Left hindlimb (tissue), 1 donor: ENCODE measurements at places on chromosomes 2 and 18.

DNA sequence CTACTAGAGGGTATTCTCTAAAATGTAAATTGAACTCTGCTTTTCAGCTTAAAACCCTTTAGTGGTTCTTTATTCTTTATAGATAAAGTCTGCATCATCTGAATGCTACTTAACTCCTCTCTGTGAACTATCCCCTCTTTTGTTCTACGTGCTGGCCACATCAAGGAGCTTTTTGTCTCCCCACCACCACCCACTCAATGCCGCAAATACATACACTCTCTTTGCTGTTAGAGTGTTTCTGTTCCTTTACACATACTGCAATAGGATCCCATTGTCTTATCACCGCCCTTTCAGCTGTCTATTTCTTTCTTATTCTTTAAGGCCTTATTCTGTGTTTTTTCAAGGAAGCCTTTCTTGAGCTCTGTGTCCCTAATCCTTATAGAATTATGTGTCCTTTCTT lies 83.3 kb downstream of the EML4 start:
- no peak for DNase-seq

GRCh38 chr2:234165421-234165820 lies 114.9 kb downstream of the SPP2 start:
- peak; percentile 38 for DNase-seq

DNA sequence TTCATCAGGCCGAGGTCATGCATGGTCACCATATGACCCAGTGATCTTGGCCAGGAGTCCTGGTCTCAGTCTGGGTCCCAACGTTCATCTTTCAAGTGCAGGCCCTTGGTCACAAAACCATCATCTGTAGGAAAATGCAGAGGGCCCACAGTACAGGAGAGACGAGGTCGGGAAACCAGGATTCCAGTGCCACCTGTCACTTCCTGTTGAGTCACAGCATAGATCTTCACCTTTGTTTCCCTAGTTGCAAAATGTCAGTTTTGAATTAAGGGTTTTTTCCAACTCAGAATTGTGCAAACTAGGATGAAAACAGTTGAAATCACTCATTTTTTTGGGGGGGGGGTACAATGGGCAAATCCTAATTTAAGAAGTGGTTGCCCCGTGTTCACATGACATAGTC lies 162.2 kb downstream of the INSIG2 start:
- DNase-seq, result no peak

DNA sequence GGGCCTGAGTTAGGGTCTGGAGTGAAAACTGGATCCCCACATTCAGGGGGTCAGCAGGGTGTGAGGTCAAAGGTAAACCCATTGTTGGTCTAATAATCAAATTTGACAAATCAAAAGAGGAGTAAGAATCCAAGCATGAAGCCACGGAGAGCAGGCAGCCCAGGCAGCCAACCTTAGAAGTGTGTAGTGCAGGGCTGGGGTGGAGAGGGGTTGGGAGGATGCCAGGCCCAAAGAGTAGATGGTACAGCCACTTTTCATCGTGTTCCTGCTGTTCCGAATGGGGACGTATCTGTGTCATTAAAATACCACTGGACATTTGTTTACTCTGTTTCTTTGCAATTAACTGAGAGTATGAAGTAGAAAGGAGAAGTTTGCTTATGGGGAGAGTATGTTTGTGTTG lies 16.5 kb upstream of the SPTBN1 start:
- no peak for DNase-seq

- DNase-seq, result no peak
Observed at GRCh38 chr2:180040146-180040925, 33.2 kb upstream of the CWC22 start.

GRCh38 chr2:86335865-86336674 lies 1.4 kb downstream of the REEP1 start:
- no peak for DNase-seq

DNA sequence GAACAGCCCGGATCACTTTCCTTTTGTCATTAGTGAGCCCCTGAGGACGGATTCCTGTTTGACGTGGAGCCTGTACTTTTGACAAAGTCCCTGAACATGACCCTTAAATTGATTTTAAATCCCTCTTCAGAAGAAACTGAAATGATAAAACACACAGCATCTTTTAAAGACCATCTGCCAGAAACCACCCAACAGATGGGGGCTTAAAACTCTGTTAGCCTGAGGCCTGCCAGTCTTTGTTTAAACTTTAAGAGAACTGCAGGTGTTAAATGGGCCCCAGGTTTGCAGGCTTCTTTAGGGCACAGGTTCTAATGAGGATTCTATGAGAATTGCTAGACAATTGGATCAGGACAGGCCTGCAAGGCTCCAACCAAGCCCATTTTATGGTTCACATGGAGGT lies 177.9 kb downstream of the ALK start:
- DNase-seq, result no peak

- no peak for DNase-seq
Observed at GRCh38 chr18:65735155-65735554, 15.7 kb upstream of the CDH7 start.

- no peak for DNase-seq
Observed at GRCh38 chr2:46286715-46287114, 10.5 kb upstream of the EPAS1 start.

- no peak for DNase-seq
Observed at GRCh38 chr2:85945172-85945571, 56.4 kb upstream of the ST3GAL5 start.

- no peak for DNase-seq
Observed at GRCh38 chr18:10365901-10366300, 88.5 kb upstream of the APCDD1 start.

DNA sequence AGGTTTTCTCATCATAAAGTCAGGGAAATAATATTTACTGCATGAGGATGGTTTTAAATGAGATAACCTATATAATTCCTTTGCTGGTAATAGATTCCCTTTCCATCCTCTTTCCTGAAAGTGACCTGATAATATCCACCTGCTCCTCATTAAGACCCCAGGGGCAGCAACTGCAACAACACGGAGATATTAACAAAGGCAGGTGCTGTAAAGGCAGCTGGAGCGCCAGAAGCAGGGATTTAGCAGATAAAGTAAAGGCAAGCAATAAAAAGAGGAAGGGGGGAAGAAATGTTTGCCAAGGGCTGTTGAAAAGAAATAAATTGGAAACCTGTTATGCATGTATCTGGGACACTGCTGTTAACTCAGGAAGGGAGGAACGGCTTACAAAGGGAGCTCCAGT lies 472.6 kb upstream of the KLHL29 start:
- no peak for DNase-seq

DNA sequence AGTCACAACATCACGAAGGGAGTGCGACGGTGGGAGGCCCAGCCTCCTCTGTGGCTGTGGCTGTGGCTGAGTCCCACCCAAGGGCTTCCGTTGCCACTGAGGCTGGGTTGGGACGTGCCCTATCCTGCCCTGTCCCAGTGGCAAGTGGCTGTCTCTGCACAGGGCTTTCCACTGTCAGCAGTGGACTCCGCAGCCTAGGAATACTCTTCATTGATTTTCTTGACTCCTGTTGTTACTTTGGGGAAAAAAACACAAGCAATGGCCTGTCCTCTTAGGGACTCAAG lies 122.7 kb downstream of the RAB3GAP1 start:
- DNase-seq, result no peak

DNA sequence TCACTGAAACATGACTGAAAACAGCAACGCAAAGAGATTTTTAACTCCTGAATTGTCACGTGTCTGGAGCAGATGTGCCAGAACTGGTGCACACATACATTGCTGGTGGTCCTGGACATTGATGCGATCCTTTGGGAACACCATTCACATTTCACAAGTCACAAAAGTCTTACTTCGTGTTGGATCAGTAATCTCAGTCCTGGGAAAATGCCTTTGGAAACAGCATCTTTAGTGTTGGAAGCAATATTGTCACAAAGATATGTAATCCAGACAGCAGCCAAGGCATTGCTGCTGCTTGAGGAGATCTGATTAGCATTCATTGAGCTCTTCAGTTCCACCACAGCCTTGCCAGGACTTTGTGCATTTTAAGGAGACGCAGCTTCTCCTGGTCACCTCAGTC lies 126.2 kb upstream of the SH3BP4 start:
- DNase-seq, result no peak

DNA sequence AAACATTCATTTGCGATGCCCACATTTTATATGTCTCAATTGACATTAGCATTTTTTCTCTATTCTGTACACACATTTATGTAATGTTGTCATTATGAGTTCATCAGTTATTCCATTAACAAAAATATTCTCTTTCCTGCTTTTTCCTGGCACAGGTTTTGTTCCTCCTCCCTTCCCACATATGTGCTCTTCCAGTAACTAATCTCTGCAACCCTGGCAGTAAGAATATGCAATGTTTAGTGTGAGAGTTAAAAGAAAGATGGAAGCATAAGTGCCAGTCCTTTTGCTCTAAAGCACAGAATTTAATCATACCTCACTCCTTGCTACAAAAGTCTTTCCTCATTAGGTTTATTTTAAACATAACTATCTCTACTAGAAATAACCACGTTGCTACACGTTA lies 155.8 kb upstream of the ERBB4 start:
- no peak for DNase-seq

DNA sequence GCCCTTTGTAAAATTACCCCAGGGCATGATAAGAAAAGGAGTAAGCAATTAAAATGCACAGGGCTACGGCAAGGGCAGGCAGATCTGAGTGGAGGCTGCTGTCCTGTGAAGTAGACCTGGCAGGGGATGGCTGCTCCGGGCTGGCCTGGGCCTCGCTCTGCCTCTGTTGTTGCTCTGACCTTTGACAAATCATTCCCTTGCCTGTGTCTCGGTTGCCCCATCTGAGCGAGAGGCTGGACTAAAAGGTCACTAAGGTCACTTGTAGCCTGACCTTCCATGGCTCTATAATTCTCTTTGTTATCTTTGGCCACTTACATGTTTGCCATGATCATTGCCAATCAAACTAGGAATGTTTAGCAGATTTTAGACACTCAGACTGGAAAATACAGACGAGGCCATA lies 118.1 kb downstream of the KLHL29 start:
- no peak for DNase-seq

DNA sequence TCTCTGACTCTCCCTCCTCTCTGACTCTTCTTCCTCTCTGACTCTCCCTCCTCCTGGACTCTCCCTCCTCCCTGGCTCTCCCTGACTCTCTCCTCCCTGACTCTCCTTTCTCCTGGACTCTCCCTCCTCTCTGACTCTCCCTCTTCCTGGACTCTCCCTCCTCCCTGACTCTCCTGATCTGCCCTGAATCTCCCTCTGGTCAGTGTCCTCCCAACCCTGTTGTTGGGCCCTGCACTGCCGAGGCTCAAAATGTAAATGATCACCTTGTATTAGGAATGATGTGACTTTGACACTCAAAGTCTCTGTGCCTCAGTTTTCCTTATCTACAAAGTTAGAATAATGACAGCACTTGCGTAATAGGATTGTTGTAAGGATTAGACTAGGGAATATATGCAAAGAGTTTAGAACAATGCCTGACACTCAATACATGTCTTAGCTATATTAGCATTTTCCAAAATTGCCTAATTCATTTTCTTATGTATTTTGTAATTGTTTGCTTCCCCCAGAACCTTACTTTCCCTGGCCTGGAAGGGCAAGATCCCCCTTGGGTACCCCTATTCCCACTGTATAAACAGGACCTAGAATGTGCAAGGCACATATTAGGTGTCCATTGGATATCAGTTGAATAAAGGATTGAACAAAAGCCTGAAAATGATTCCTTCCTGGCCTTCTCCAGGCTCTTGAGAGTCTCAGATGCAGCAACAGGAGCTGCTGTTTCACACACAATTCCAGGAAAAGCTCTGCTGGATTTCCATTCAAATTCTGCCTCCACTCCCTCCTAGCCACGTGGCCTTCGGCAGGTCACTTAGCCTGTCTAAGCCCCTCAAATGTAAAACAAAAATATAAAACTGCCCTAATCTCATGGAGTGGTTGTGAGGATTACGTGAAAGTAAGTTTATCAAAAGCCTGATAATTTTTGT lies 170.1 kb downstream of the INHBB start:
- no peak for DNase-seq

GRCh38 chr18:40152859-40153258 lies 1802.2 kb upstream of the PIK3C3 start:
- no peak for DNase-seq

DNA sequence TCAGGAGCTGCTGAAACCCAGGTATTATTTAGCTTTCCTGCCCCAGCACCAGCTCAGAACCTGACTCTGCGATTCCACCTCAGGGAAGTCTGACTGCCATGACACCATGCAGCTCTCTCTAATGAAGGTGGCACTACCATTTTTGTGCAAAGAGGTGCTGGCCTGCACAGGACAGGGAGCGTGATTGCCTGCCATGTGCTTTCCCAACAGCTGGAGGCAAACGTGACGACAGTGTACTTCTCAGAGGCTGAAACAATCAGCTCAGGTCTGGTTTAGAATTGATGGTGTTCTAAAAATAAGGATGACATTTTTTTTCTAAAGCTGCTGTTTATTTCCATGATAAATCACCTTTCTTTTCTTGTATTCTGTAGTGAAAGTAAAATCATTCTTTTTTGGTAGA lies 75.2 kb upstream of the TTC39C start:
- no peak for DNase-seq

- no peak for DNase-seq
Observed at GRCh38 chr18:48219037-48219809, 190.0 kb downstream of the ZBTB7C start.

GRCh38 chr18:6661692-6662415 lies 67.7 kb upstream of the ARHGAP28 start:
- no peak for DNase-seq

DNA sequence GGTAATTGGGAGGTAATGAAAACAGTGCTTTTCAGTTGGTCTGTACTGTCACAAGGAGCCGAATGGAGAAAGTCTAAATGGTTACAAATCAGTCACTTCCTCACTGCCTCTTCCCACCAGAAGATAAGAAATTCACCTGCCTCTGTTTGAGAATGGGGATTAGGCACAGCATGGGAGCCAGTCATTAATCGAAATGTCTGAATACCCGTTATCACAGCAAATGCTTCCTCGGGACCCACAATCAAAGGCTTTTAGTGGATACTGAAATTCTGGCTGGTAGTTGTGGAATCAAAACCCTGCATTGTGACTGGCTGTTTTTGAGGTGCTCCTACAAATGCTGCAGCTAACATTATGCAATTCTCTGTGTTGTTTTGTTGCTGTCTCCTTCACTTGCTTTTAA lies 461.0 kb upstream of the MEX3C start:
- DNase-seq, result no peak

DNA sequence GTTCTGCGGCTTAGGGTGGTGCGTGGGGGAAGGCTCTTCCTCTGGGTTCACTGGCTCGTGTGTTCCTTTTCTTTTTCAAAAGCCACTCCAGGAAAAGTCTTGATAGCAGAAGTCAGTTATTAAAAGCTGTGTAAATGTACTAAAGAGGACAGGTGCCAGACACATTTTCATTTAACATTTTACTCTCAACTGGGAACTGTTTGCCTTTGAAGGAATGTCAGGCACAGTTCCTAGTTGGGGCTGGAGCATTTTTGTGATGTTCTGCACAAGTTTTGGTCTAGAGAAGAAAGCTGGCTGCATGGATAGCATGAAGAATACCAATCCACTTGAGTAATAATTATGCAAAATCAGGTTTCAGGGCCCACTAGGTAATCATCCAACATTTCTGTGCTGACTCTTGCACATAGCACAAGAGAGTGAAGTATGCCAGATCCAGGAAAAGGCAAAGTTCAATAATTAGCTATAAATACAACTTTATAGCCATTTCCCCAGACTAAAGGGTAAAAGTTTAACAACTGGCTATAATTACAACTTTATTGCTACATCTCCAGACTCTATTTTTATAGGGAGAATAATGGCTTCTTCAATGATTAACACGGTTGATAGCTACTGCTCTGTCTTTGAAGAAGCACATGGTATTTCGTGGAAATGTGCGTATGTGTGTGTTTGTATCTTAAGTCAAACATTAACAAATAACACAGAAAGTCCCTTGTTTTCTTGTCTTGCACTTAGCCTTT lies 16.2 kb downstream of the SCYGR8 start:
- peak; percentile 35 for DNase-seq

GRCh38 chr18:697800-698199 lies 14.6 kb downstream of the ENOSF1 start:
- DNase-seq, result no peak

- no peak for DNase-seq
Observed at GRCh38 chr2:2842466-2842865, 511.4 kb upstream of the MYT1L start.
